ENCODE measurements at places on chromosomes 2 and 18.

- DNase-seq = no peak
These were observed 183.9 kb downstream of the RAD51AP2 start for GRCh38 chr2:17334300-17334699.

DNA sequence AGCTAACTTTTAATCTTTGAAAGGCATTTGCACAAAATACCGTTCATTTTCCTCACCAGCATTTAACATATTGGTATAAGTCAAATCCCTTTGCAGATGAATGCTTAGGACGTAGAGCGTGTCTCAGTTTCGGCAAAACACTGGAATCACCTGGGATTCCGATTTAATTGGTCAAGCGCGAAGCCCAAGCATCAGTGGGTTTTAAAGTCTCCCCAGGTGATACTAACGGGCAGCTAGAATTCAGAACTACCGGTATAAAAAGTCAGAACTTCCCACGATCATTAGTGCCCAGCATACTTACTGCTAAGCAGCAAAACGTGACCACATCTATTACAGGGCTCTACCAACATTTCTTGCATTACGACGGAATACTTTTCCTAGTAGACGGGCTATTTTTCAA is 24.6 kb downstream of the ALPK2 start:
- no peak for DNase-seq

- DNase-seq = no peak
These were observed 39.6 kb downstream of the R3HDM1 start for GRCh38 chr2:135570884-135571283.

GRCh38 chr18:48018851-48019250 is 88.4 kb upstream of the SMAD2 start:
- no peak for DNase-seq

GRCh38 chr18:59085797-59086196 is 53.9 kb upstream of the SEC11C start:
- no peak for DNase-seq

DNA sequence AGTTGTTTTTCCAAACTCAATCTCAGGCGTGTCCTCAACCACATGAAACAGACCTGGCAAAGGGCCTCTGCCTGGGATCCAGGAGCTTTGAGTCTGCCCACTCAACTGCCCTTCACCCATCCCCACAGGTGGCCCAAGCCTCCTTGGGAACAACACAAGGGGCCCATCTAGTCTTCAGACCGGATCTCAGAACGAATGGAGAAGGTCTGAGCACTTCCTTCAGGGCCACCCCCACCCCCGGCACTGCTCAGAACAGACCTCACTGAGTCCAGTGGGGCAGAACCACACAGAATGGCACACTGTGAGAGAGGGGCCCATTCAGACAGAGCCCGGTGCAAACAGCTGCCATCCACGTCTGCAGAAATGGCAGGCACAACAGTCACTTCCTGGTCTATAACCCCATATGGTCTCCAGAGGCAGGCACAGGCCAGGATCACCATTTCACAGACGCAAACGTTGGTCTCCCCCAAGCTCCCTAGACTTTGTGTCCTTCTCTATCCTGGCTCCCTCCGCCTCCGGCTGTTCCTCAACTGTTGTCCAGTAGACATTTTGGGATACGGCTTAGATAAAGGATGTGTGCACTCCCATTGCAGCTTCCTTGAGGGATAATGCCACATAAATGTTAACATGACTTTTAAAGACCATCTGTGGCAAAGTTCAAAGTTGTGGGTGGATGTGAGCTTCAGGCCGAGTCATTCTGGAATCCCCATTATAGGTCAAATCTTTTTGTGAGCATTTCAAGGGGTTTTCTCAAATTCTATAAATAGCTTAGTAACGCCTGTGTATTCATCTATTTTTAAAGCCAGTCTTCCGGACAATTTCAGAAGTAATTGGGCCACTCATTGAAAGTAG is 149.7 kb downstream of the SMAD7 start:
- DNase-seq = peak; percentile 64

GRCh38 chr2:204635478-204635877 is 90.2 kb downstream of the PARD3B start:
- no peak for DNase-seq

DNA sequence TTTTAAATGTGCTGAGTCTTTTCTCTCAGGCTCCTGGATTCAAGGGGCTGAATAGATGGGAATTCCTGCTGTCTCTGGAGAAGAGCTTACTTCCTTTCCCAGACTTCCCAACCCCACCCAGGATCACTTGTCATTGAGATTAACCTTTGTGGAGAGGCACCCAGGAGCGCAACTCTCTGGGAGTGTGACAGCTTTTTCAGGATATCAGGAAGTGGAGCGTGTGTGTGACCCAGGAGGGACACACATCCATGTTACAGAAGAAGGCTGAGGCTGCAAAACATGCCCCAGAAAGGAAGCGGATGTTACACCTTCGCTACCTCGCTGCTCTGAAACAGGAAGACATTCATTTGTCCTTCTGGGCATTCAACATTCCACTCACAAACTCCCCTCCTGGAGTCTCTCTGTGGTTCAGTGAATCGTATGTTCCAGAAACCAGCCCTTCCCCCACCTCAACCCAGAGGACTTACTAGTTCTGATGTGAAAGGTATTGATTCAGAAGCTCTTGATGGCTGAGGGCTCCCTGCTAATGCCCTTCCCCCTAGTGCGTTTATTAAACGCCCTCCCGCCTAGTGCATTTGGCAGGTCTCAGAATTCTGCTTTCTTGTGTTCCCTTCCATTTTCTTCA is 523.9 kb downstream of the TNS1 start:
- no peak for DNase-seq

DNA sequence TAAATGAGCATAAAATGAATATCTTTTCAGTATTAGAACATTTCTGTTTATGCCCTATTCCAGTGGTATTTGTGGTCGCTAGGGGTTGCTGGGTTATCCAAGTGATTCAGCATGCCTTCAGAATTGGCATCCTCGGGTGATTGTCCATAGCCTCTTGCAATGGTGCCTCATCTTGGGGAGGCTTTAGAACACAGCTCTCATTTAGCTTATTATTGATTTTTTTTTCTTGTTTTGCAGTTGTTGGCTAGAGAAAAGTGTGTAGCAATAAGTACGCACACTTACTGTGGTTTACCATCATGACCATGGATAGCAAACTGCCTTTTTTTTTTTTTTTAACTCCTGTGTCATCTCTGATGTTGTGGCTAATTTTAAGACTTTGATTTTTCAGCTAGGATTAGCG is 33.6 kb downstream of the PLEKHA3 start:
- DNase-seq = no peak

GRCh38 chr2:239275847-239276831 is 124.7 kb downstream of the HDAC4 start:
- DNase-seq = peak; percentile 65

GRCh38 chr2:134324430-134324829 is 70.6 kb downstream of the MGAT5 start:
- no peak for DNase-seq

GRCh38 chr2:23330214-23330613 is 54.8 kb upstream of the KLHL29 start:
- DNase-seq = no peak

GRCh38 chr18:78526923-78527711 is 452.5 kb upstream of the SALL3 start:
- DNase-seq = peak; percentile 70

DNA sequence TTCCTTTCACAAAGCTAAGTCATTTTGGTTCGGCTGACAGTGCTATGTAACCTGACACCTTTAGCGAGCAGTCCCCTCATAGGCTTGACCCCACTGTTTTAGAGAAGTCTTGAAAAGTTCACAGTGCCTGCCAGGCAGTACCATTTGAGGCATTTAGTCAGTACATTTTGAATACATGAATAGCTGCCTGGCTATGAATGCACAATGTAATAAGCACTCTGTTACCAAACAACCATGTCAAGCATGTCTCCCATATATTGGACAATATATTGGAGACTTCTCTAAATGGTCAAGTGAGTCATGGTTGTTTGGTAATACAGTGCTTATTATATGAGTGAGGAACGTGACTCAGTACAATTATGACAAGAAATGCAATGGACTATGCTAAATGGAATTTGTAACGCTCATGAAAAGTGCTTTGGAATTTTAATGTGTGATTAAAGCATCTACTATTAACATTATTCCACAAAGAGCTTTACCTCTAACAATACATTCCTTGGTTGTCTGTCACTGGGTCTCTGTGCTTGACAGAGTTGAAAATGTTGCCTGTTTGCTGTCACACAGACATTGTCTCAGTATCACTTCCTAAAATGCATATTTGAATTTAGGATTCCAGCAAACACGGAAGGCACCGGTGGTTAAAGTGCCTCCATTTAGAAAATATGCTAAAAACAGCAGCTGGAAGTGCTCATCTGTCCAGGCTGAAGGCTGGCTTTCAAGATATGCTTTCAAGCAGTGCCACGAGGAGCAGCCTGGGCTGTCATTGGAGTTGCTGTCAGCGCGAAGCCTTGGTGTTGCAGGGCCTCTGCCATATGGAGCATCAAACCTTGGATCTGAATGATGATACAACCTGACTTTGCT is 458.6 kb downstream of the FBXO15 start:
- DNase-seq = no peak

GRCh38 chr2:8581234-8581561 is 100.7 kb upstream of the ID2 start:
- DNase-seq = peak; percentile 82

DNA sequence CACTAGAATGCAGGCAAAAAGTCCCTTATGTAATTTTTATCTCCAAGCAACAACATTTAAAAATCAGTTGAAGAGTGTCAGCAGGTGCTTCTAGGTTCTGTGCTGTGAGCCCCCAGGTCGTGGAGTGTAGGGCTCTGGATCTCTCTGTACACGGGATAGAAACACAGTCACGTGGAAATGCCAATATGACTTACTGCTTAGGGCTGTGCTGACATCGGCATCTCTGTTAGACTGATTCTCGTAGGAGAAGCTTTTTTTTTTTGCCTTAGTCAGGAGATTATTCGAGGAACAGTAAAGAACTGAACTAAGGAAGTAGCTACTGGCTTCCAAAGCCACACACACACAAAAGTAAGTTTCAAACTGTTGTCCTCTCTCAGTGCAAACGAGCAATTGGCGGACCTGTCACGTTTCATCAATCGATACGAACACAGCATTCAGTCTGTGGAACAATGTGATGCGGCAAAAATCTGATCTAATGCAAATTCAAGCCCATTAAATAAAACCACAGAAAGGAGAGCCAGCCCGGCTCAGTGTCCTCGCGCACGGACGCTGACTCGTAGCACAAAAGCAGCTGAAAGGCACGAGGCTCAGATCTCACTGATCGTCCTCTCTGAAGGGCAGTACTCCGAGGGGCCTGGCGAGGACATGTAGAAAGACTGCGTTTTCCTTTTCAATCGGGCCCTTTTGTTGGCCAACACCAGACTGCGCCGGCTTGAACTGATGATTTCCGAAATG is 41.5 kb downstream of the PRELID3A start:
- DNase-seq = no peak

GRCh38 chr2:219308142-219309101 is 779 bp downstream of the PTPRN start:
- no peak for DNase-seq

DNA sequence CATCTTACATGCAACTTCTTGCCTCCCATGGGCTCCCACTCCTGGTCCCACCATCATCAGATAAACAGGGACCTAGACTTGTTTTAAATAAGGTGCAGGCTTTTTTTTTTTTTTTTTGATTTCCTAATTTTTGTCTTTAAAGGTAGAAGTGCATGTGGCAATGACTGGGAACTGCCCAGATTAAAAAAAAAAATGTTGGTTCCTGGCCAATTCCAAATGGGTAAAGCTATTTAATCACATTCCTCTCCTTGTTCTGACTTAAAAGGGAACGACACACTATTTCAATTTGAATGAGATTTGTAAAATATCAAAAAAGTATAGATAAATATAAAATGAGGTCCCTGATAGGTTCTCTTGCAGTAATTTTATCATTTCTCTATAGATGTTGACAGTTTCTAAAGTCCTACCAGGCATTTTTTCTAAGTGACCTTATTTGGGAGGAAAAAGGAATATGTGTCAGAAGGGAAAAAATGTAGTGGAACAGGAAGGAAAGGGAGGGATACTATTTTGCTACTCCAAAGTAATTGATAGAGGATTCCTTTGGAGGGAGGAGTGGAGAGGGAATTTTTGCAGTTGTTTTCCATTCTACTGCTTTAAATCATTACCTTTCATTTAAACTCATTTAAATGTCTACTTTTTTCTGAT is 43.3 kb downstream of the DDX1 start:
- no peak for DNase-seq

DNA sequence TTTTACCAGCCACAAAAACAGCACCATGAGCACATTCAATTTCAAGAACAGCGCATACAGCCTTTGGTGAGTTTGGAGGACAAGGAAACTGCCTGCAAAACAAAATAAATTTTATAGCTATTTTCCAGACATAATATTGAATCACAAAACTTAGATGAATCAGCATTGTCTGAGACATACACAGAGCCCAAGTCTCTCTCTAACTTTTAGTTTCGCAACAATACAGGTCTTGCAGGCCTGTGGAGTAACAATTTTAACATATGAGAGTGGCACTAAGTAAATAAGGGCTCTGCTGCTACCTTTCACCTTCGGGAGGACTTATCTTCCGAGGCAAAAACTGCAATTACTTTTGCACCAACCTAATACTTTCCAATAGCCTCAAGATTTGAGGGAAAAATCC is 56.1 kb upstream of the PEX13 start:
- DNase-seq = no peak

DNA sequence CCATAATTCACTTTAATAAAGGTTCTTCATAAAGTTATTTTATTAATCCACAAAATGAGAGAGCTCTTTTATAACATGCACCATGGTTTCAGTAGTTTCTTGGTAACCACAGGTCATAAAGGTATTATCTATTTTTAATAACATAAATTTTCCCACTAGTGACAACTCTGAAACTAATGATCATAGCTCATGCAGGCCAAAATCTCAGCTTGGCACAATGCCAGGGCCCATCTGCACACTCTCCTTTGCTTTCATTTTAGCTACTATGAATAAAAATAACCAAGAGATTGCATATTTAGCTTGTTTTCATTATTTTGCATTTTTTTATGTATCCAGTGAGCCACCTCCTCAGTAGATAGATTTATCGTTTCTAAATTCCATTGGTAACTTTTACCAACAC is 691.8 kb upstream of the CHAC2 start:
- DNase-seq = no peak

DNA sequence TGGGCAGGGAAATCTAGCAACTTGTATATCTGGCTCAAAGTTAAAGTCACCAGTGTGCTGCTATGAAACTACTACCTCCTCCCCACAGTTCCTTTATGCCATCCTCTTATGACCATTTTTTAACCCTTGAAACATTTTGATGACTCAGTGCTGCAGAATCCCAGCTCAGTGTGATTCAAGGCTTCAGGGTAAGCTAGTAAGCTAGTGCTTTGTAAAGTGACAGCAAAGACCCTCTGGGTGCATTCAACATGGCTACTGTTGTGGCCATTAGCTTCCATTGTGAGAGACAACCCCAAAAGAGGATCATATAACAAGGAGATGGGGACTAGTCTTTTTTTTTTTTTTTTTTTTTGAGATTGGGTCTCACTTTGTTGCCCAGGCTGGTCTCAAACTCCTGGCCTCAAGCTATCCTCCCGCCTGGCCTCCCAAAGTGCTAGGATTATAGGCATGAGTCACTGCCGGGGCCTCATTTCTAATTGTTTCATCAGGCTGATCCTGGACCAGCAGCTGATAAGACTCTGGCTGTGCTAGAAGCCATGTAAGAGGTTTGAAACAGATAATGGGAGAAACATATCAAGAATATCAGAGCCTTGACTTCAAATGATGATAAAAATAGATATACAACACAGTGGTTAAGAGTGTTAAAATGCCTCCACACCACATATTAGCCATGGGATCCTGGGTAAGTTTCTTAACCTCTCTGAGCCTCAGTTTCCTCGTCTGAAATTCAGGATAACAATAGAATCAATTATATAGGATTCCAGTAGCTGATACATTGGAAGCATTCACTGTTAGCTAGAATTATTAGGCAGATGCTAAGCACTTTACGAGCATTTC is 65.7 kb upstream of the RTN4 start:
- DNase-seq = no peak

All from lower leg skin (tissue), 4 donors.